ENCODE measurements at places on chromosomes 2 and 18.

DNA sequence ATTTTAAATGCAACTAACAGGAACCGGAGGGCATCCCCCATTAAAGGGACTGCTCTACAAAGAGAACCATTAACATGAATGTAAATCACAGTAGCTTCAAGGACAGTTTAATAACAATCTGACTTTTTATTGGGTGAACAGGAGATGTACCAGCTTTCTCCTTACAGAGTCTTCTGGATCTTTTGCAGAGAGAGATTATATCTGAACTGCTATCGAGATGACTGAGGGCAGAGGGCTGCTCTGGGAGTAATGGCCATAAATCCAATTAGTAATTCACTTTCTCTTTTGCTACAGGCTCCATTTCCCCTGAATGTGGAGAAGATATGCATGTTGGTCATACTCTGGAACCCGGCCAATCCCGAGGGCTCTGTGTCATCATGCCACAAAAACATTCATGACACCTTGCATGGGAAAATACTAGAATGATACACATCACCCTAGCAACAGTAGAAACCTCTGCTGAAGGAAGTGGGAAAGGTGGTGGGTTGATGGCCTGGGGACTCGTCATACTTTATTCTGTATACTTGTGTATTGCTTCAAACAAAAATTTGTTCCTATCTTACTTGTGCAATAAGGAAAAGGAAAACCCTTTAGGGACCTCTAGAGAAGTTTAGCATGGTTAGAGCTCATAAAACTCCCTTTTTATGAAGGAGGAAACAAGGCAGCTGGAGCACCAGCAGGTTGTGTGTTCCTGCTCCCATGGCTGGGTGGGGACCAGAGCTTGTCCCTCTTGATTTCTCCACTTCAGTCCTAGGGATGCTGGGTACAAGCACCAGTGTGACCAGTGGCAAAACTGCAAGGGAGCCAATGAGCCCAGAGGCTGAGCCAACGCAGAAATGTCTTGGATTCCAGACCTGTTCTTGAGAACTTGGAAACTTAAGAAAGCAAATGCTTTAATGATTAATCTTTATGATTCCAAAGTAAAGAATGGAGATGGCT lies 26.0 kb downstream of the CTAGE1 start:
- DNase-seq = peak; percentile 91

DNA sequence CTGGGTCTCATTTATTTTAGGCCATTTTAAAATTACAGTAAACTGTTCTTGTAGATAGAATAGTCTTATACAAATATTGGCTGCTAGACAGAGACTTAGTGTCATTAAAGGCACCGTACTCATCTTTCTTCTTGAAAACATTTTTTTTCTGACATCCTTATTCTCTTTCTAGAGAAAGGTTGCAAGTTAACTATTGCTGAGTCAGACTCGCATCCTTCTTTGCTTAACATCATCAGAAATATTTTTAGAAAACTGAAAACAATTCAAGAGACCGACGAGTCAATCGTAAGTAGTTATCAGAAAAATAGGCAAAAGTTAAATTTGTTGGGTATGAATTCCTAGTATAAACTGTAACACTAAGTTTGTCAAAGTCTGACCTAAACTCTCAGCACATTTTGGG lies 72.2 kb downstream of the HNMT start:
- no peak for DNase-seq

GRCh38 chr2:23532391-23533337 lies 147.7 kb downstream of the KLHL29 start:
- peak; percentile 31 for DNase-seq

GRCh38 chr2:66696886-66697285 lies 262.0 kb downstream of the MEIS1 start:
- DNase-seq = no peak

GRCh38 chr2:46915281-46915810 lies at the start of gene MCFD2:
Gene MCFD2 (minus strand): TSS chr2:46915806. CDS start chr2:46909171, 6,635 bp downstream.
- peak; percentile 9 for DNase-seq

DNA sequence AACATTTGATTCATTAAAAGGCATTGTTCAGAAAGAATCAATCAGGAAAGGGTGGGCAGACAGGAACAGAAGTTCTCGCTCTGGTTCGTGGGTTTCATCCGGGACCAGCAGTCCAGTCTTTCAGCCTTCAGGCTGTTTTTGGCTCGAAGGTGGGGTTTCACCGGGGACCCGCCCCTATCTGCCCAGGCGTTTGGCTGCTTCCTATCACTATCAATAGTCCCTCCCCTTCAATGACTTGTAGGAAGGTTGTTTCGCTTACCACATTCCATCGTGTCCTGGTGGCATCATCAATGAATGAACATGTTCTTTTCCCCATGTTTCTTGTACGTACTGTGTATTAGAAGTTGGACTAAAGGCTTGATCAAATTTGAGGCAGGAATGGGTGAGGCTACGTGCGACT lies 130.3 kb downstream of the NEDD4L start:
- no peak for DNase-seq

DNA sequence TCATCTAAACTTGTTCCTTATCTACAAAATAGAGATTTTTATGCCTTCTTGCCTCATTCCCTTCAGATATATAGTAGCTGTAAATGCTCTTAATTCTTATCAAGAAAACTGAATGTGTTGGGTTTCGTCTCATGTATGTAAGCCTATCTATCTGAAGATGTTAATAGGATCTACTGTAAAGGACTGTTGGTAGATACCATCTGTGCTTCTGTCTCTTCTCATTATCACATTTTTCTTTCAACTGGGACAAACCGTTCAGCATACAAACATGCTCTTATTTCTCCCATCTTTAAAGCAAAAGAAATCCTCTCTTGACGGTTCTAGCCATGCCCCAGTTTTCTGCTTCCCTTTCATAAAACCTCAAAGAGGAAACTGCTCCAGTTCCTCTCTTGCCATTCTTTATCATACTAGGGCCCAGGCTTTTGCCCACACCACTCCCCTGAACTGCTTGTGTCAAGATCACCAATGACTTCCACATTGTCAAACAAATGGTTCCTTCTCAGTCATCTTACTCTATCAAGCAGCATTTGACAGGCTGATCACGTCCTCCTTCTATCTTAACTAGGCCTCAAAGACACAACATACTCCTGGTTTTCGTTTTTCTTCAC lies 88.7 kb downstream of the ARHGEF33 start:
- DNase-seq = no peak

GRCh38 chr2:159798376-159798725 lies 343 bp upstream of the CD302 start:
- no peak for DNase-seq

DNA sequence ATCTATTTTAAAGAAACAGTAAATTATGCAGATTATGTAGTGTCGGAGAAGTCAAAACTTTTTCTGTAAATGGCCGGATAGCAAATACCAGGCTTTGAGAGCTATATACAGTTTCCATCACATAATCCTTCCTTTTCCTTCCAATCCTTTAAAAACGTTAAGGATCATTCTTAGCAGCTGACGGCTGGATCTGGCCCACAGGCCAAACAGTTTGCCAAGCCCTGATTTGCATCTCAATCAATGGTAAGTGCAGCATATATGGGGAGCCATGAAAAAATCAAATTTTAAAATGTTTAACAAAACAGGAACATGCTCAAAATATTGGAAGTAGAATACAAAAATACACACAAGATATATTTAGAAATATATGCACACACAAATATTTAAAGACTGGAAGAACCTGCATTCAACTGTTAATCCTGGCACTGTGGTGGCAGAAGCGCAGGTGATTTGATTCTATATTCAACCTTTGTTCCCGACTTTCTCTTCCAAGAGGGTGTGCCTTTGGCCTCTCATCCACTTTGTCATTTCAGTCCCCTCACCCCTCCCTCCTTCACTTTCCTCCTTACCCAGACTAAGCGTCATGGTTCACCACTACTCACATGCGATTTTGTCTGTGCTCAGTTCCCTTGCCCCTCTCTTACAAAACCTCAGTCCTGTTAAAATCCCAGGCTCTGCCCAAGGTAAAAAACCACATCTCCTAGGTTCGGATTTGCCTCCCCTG lies 27.3 kb downstream of the NDUFA10 start:
- no peak for DNase-seq
